ENCODE measurements at places on chromosomes 2 and 18.

DNA sequence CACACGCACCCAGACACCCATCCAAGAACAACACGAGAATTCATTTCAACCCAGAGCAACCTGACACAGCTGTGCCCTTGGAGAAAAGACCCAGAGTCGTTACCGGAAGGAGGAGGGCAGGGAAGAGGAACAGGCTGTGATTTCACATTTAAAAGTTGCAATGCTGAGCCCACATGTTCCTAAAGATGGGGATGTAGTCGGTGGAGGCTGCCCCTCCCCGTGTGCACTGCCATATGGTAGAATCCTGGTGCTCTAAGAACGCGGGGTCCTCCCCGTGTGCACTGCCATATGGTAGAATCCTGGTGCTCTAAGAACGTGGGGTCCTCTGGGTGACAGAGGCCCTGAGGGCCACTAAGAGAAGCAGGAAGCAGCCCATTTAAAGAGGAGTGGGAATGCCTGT, 10.9 kb downstream of the MTERF4 start:
- DNase-seq = no peak

- peak; percentile 91 for DNase-seq
These were observed 7.7 kb upstream of the SP140L start for GRCh38 chr2:230319211-230319862.

DNA sequence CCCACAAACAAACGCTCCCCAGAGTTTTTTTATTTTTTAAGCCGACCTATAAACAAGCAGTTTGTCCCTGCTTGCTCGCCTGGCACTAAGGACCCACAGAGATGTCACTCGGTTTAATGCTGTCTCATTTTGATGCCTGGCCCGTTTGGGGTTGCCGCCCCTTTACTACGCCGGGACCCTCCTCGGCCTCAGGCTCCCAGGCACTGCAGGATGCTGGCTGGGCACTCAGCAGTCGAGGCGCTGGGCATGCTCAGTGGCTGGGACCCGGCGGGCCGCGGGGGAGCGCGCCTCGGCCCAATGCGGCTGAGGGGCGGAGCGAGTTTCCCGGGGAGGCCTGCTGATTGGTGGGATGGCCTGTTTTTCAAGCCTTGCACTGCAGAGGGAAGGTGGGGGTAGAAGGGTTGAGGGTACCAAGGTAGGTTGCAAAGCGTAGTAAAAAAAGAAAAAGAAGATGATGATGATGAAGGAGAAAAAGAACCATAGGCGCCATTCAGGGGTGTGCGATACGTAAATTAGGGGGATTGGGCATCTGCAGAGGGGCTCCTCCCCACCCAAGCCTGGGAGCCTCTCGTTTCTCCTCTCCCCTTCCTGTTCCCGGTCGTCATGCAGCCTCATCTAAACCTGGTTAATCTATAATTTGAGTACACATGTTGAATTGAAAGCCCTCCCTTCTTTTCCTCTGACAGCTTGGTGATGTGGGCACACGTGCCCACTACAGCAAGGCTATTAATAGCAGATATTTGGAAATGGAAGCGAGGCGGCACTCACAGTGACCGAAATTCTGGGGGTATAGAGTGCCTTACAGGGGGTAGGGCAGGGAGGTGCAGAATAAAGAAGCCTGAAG, 1.5 kb upstream of the IRS1 start:
- peak; percentile 40 for DNase-seq

DNA sequence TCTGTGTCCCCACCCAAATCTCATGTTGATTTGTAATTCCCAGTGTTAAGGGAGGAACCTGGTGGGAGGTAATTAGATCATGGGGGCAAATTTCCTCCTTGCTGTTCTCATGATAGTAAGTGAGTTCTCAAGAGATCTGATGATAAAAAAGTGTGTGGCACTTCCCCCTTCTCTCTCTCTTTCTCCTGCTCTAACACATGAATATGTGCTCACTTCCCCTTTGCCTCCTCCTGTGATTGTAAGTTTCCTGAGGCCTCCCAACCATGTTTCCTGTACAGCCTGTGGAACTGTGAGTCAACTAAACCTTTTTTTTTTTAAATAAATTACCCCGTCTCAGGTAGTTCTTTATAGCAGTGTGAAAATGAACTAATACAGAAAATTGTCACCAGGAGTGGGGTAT, 380.0 kb downstream of the MEIS1 start:
- no peak for DNase-seq

GRCh38 chr2:217414429-217414828, 554.6 kb upstream of the TNP1 start:
- no peak for DNase-seq

GRCh38 chr2:240957656-240958365, 40.6 kb upstream of the SNED1 start:
- no peak for DNase-seq

DNA sequence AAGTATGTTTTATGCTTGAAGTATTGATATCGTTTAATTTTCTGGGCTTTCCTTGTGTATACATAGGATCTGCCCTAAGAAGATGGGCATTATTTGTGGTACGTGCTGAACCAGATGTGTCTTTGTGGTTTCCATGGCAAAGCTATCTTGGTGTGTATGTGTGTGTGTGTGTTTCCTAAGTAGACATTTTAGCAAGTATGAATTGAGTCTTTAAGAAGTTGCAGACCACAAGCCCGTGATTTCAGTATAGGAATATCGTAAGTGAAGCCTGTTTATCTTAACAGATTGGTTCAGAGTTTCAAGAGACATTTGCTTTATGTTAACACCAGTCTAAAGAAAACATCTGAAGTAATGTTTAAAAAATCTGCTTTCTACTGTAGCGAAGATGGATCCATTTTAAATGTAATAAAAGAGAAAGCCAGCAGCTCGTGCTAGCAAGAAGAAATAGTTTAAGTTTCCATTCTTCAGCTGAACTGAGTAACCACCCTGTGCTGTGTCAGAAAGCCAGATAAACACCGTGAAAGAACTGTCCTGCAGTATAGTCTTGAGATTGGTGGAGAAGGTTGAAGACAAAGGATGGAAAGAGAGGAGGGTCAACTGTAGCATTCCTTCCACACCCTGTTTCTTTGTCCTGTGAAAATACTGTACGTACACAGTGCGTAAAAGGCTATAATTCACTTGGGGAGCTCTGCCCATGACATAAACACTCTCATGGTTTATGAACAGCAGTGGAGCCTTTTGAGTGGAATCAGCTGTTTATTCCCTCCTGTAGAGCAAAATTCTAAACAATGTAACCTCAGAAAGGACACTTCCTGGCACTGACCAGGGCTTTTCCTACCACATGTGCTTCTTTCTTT, 91.9 kb upstream of the FOSL2 start:
- DNase-seq = no peak

GRCh38 chr2:73101626-73102256, 11.0 kb downstream of the RAB11FIP5 start:
- no peak for DNase-seq

DNA sequence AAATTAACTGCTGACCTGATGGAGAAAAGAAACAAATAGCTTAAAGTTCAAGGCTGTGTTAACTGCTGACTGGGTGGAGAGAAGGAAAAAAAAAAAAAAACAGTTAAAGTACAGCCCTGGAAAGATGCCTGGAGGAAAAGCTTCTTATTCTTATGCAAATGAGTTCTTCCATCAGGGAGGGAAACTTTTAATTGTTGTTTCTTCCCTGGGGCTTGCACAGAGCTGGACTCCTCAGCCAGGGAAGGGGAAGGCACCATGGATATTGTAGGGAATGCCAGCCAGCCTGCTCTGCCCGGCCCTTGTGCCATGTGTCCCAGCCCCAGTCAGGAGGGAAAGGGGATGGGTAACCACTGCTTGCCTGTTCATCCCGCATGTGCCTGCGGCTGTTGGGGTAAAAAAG, 833.1 kb upstream of the CRIM1 start:
- DNase-seq = no peak

GRCh38 chr18:53380063-53380639, 844.3 kb downstream of the MBD2 start:
- no peak for DNase-seq

Data from central memory CD4-positive, alpha-beta T cell (primary cell).